ENCODE measurements at places on chromosomes 3 and 15.

- DNase-seq = no peak
These were observed 344.2 kb upstream of the PPP2R3A start for GRCh38 chr3:135621184-135621920.

DNA sequence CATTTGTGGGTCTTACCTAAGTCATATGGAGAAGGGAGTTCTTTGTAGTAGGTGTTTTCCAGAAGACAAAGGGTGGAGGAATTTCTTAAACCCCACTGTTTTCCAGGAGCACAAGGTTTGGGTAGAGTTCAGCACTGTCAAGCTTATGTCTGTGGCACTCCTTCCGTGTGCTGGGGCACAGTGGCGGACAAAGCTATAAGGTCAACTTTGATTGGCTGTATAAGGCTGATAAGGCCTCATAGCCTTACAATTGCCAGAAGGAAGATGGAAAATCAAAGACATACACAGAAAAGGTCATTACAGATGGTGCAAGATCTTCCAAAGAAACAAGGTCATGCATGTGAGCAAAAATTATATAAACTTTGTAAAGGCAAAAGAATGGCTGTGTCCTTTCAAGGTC lies 3.5 kb upstream of the LYSMD4 start:
- DNase-seq = no peak

- DNase-seq = no peak
These were observed 25.7 kb downstream of the ZMAT3 start for GRCh38 chr3:179045719-179046402.

DNA sequence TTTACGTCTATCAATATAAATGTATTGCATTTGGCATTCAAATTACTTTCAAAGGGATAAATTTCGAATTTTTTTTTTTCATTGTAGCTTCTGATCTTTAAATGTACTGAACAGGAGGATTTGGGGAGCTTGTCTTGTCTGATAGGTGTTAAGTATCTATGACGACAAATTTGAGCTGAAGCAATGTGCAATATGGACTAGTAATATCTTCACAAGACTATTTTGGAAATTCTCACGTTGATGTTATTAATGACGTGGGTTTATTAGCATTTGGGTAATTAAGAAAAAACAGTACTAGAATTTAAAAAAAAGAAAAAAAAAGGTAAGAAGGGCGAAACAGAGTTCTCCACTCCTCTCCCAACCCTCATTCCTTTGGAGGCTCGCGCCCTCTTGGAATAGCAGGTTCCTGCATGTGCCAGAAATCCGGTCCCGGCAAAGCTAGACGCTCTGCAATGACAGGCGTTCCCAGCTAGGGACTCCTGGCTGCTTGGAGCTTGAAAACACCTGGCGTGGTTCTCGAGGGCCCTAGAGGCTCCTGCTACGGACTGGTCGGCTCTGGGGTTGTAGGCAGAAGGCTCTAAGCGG lies 648 bp upstream of the P2RY1 start:
- peak; percentile 9 for DNase-seq

- no peak for DNase-seq
These were observed 138.4 kb downstream of the IGF1R start for GRCh38 chr15:98786717-98787116.

DNA sequence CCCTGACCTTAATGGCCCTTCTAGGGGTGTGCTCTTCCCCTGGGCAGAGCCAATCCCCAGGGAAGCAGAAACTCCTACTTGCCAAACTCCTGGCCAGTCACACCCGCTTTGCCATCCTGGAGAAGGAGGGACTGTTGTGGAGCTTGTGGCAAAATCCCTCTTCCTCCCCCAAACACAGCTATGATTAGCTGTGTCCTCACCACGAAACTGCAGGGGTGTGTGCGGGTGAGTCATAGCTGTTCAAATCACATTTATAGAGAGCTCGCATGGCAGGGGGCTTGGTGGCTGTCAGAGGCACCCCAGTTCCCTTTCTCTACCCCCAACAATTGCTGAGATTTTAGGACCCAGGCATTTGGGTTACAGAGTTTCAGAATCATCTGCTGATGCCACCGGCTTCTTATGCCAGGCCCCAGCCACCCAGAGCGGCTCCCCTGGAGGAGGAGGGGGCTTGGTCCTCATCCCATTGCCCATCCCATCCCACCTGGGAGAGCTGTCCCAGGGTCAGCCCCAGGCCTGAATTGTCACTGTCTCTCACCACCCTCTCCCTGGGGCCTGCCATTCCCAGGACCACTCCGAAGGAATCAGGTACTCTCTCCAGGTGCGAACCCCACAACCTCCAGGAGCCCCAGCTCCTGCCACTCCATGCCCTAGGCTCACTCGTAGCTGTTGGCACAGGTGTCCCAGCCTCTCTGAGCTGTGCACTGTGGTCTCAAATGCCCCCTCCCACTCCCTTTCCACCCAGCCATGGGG lies 28.8 kb upstream of the MAGEF1 start:
- no peak for DNase-seq

DNA sequence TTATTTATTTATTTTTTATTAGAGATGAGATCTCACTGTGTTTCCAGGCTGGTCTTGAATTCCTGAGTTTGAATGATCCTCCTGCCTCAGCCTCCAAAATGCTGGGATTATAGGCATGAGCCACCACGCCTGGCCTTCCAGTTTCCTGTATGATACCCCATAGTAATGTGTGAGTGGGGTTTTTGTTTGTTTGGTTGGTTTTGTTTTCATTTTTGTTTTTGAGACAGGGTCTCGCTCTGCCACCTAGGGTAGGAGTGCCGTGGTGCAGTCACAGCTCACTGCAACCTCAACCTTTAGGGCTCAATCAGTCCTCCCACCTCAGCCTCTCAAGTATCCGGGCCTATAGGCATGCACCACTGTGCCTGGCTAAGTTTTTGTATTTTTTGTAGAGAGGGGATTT lies 30.9 kb downstream of the GOLM2 start:
- peak; percentile 50 for DNase-seq

GRCh38 chr3:48743773-48744172 lies 26.8 kb upstream of the IP6K2 start:
- DNase-seq = no peak

GRCh38 chr3:79477242-79477641 lies 290.6 kb downstream of the ROBO1 start:
- DNase-seq = no peak

GRCh38 chr3:168498194-168498593 lies 402.5 kb upstream of the GOLIM4 start:
- DNase-seq = no peak

DNA sequence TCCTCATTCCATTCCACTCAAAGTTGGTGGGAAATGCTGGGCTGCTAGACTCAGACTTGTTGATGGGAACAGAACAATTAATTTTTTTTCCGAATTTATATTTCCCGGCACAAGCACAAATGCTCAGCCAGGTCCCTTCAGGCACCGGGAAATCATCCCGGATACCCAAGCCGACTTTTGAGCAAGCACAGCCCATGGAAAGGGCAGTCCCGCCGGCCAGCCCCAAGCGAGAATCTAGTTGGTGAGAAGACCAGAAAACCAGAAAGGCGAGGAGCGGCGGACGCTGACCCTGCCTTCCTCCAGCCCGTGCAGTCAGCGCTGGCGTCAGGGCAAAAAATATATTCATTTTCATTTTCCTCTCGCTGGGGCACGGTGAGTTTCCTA lies 763 bp upstream of the ZIC4 start:
- DNase-seq = no peak

DNA sequence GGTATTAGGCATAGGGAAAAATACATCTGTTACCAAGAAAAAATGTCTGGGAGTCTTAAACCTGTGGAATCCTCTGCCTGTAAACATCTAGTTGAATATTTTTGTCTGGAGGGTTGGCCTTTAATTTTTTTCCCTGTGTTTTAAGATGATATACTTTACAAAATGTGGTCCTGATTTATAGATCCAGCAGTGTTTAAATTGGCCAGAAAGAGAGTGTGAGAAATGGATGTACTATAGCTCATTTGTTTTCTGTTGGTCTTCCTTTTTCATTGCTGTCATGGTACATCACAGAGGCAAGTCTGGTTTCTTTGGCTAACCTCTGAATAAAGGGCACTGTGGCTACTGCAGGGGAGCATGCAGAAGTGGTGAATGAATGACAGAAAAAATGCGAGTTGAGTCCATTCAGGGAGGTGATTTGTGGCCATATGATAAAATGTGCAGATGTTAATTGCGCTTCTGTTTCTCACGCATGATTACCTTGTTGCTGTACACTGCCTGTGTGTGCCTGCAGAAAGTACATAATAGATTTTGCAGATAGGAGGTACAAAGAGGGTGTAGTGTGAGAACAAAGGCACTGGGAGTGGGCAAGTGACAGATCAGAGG lies 150.0 kb downstream of the NFKBIZ start:
- no peak for DNase-seq

DNA sequence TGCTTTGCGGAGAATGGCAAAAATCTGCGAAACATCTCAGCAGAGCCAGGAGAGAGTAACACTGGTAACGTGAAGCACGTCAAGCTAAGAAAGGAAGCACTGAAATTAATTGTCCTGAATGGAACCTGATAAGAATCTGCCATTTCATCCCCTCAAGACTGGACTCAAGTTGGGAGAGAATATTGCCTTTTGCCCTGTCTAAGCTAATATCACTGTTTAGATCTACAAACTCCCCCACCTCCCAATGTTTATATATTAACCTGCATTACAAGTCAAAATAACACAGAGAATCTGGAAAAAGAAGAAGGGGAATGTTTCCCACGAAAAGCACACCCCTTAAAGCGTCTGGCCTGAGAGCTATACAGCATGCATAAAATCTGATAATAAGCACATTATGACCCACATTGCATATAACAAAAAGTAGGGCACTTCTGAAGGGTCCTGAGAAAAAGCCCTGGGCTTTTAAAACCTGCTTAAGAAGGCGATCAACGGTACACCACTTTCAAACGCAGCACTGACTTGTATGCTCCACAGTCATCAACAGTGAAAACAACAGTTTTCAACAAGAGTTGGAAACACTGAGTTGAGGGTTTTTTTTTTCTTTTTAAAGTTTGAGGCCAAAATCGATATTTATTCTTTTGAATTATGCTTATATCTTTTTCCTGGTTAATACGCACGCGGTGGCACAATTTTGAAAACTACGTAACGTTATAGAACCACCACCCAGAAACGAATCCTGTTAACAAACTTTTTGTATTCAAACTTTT lies 1.4 kb upstream of the KAT2B start:
- no peak for DNase-seq

GRCh38 chr15:52642386-52643361 lies 36.5 kb downstream of the ATOSA start:
- DNase-seq = no peak

DNA sequence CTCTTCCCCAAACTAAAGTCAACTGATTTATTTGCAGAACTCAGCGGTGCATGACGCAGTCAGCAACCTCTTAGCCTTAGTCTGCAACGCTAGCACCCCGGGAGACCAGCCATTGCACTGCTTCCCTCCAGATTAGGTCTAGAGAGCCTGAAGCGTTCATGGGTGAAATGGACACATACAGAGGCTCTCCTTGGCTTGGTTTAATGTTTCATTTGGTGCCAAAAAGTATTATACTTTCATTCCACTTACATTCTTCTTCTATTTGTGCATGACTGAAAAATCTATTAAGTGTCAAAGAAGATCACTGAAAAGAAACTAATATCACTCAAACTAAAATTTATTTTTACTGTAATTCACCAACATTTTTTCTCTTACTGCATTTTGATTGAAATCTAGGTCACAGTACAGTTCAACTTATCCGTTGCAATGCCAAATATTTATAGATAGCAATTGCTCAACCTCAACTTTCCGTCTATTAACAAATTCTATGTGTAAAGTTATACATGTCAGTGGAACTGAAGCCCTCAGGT lies 116.2 kb downstream of the ROBO1 start:
- no peak for DNase-seq

DNA sequence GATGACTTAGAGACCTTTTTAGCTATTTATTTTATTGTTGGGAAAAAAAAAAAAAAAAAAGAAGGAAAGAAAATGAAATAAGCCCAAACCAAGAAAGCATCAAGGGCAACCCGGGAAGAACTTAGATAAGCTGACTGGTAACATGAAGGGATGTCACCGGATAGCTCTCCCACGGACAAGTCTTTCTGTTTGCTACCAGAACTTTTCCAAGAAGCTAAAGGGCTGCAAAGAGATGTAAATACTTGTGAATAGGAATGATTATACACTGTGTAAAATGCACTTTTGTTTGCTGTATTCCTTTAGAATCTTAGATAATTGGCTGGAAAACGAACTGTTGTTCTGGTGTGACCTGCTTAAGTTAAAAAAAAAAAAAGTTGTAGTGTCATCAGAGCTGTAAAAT lies 2.8 kb downstream of the FOXB1 start:
- no peak for DNase-seq

GRCh38 chr15:42858999-42859789 lies 61.4 kb downstream of the TTBK2 start:
- no peak for DNase-seq

- DNase-seq = no peak
These were observed 515.3 kb downstream of the EPHB1 start for GRCh38 chr3:135310317-135310716.

- DNase-seq = no peak
These were observed 71.5 kb upstream of the ADAMTSL3 start for GRCh38 chr15:83582381-83582780.

GRCh38 chr15:98522127-98522526 lies 126.2 kb upstream of the IGF1R start:
- no peak for DNase-seq
